Airway epithelial cell (primary cell): ENCODE measurements at places on chromosomes 4 and X. TPM values are rescaled to one million over a fixed set of nuclear protein-coding genes. Genes with fewer than 3 reads are reported as not detected.

BEX2 gene
- 3.6 and 4.0 TPM in 2 replicates for total RNA-seq

NEUROG2 gene
- not detected in 2 replicates for total RNA-seq

DUSP21 gene
- not detected in 2 replicates for total RNA-seq

BEX1 gene
- 1.9 TPM in 1 of 2 replicates, not detected in the other for total RNA-seq

EXOC1L gene
- not detected in 2 replicates for total RNA-seq

GC gene
- total RNA-seq: not detected in 2 replicates
